ENCODE measurements at places on chromosomes 7 and 10.

- no peak for DNase-seq
Measured at GRCh38 chr7:92732316-92733036, 103.9 kb downstream of the CDK6 start.

GRCh38 chr7:155219947-155220769 lies 77.5 kb upstream of the INSIG1 start:
- DNase-seq: no peak

DNA sequence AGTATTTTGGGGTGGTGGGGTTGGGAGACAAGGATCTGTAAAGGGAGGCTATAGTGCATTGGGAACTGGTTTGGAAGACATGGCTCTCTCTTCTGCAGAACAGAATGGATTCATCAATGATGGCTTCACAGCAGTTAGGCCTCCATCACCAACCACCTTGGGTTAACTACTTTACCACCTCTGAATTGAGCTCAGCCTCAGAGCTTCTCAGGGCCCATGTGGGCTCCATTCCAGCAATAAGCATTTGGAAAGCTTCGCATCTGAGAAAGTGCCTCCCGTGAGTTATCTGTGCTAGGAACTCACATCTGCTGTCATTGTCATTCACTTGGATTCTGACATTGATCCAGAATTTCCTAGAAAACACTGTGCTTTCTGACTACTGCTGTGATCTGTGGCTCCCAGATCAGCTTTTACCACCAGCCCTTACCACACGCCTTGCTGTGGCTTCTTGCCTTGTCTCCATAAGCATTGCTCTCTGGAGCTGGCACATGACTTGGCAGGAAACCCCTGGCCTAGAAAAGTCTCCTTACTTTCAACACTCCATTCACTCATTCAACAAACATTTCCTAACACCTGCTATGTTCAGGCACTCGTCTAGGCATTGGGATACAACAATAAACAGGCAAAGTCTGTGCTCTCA lies 70.7 kb upstream of the ADO start:
- DNase-seq: no peak

DNA sequence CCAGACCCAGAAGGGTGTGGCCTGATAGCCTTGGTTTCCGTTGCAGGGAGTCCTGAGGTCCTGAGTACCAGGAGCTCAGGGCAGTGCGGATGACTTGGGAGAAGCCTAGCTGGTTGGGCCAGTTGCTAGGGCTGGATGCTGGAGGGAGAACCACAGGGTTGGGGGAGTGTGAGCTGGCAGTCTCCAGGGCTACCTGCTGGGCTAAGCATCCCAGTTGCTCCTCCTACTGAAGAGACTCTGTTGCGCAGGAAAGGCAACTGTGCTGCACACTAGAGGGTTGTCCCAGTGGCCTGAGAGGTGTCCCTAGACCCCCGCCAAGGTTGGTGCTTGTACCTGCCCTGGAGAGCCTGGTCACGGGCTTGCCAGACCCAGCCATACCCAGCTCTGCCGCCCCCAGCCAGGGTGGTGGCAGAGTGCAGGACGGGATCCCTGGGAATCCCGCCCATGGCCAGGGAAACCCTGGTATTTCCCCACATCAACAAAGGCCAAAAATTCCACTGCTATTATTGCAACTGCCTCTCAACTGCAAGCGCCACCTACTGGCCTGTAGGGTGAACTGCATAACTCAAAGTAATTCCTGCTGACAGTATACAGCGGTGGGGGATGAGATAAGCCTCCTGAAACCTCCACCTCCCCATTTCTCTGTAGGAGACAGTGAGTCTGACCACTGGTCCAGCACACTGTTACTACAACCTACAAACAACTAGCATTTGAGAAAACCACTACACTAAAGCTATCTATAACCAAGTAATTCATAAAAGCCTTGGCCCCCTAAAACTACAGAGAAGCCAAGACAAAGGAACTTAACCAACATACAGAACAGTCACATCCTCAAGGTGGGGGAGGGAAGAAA lies 67.6 kb upstream of the DDC start:
- peak; percentile 26 for DNase-seq

DNA sequence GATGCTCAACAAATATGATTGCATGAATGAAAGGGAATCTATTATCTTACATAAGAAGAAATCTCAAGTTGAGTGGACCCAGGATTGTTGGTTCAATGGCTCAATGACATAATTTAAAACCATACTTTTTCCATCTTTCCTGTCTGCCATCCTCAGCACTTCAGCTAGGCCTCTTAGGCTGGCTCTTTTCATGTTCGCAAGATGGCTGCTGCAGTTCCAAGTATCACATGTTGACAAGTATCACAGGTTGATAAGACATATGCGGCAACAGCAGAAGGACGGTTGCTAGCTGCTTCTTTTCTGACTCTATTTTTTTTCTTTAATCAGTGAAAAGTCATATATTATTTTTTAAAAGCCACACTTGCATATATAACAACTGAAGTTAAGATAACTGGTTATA lies 79.0 kb upstream of the CDK6 start:
- DNase-seq: no peak

GRCh38 chr7:7707246-7707645 lies 11.2 kb downstream of the RPA3 start:
- DNase-seq: no peak

GRCh38 chr7:108347616-108348015 lies 108.6 kb downstream of the NRCAM start:
- DNase-seq: no peak

- no peak for DNase-seq
Measured at GRCh38 chr10:80501381-80501912, 36.3 kb upstream of the SH2D4B start.

GRCh38 chr10:127899766-127900387 lies 7.0 kb upstream of the PTPRE start:
- DNase-seq: no peak

- no peak for DNase-seq
Measured at GRCh38 chr7:18262058-18262457, 233.5 kb upstream of the HDAC9 start.

DNA sequence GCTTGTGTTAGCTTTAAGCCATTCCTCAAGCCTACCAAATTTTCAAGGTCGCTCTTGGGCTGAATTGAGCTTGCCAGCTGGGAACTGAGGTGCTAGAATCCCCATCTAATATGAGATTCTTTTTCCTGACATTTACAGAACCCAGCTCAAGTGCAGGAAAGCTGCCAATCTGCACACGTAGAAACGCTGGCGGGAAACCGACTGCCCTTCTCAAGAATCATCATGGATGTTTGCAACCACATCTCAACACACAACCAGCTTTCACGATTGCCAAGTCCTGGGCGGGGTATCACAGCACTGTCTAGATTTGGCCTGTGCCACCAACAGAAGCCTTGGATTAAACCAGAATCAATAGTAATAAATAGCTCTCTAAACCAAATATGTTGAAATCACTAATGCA lies 203.7 kb downstream of the DIP2C start:
- DNase-seq: no peak
